ENCODE measurements at places on chromosomes 1 and 21.

- no peak for DNase-seq
Observed at GRCh38 chr21:37153196-37153934, 80.3 kb downstream of the TTC3 start.

- DNase-seq: no peak
Observed at GRCh38 chr1:151158326-151158725, 1.9 kb downstream of the TNFAIP8L2 start.

- no peak for DNase-seq
Observed at GRCh38 chr1:113433184-113433583, 42.9 kb downstream of the MAGI3 start.

DNA sequence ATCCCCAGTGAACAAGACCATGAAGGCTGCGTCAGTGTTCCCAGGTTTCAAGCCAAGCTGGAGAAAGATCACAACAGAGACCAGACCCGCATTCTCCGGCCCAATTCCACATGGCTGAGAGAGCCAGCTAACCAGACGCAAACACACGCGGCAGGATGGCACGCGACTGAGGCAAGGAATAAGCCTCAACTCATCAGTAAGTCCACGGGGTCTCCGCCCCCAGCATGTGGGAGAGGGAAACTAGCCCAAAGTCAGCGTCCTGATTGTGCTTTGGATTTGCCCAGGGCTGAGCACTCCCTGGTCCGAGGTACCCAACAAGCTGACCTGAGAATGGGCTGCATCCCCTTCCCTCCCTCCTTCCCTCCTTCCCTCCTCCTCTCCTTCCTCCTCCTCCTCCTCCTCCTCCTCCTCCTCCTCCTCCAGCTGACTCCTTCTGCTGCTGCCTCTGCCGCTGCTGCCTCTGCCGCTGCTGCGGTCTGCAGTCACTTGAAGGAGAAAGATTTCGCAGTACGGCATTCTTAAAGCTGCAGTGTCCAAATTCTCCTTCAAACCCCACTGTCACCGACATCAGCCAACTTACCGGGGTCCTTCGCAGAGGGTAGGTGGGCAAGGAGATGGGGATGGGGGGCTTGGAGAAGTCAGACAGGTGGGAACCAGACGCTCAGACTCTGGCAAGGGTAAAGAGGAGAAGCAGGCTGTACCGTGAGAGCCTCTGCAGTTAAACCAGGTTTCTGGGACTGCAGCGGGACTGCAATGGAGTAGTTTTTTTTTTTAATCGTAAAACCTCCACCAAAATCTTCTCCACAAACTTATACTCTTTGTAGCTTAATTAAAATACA is 33.0 kb upstream of the H6PD start:
- DNase-seq: no peak

- no peak for DNase-seq
Observed at GRCh38 chr1:200075938-200076546, 48.5 kb downstream of the NR5A2 start.

DNA sequence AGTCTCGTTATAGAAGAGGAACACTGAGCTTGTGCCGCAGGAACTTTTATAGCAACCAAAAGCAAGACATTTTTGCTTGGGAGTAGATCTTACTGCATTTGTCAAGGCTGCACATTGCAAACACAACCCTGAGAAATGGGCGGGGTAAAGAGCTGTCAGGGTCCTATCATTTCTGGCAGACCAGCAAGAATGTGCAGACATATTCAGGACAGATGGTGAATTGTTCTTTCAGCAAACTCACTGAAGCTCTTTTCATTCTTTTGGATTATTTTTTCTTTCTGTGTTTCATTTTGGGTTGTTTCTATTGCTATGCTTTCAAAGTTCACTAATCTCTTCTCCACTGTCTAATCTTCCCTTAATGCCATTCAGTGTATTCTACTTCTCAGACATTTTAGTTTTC is 5.1 kb upstream of the ACTN2 start:
- no peak for DNase-seq

- no peak for DNase-seq
Observed at GRCh38 chr1:219081943-219082925, 91.4 kb upstream of the LYPLAL1 start.

DNA sequence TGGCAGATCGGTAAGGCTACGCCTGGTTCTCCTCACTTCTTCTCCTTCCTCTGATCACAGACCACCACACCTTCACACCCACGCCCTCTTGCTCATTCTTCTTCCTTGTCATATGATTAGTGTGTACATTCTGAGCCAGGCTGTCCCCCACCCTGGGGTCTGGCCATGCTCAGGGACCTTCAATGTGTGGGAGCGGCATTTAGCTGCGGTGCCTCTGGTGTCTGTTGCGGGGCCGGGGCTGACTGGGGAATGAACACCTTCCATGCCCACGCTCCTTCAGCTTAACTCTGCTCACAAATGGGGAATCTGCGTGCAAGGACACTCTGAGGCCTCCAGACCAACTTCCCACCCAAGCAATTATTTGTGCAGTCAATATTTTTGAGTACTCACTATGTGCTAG is 29.4 kb downstream of the QSOX1 start:
- no peak for DNase-seq

DNA sequence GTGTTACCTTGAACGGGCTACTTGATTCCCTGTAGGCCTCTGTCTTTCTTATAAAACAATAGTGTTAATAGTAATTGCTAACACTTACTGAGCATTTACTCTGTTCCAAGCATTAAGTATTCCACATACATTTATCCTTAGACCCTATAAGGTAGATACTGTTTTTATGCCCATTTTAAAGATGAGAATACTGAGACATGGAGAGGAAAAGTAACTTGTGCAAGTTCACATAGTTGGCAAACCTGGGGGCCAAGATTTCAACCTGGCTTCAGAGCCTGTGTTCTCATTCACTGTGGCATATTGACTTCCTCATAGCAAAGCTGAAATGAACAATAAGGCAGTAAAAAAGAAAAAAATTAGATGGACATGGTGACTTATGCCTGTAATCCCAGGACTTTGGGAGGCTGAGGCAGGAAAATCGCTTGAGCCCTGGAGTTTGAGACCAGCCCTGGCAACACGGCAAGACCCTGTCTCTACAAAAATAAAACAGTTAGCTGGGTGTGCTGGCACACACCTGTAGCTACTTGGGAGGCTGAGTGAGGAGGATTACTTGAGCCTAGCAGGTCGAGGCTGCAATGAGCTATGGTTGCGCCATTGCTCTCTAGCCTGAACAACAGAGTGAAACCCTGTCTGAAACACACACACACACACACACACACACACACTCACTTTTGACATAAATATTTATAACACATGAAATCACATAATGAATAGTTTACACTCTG is 19.6 kb upstream of the HMGN2 start:
- no peak for DNase-seq

GRCh38 chr1:162373541-162374260 is 3.0 kb downstream of the SPATA46 start:
- no peak for DNase-seq

- DNase-seq: no peak
Observed at GRCh38 chr1:94596260-94596659, 54.7 kb upstream of the F3 start.

DNA sequence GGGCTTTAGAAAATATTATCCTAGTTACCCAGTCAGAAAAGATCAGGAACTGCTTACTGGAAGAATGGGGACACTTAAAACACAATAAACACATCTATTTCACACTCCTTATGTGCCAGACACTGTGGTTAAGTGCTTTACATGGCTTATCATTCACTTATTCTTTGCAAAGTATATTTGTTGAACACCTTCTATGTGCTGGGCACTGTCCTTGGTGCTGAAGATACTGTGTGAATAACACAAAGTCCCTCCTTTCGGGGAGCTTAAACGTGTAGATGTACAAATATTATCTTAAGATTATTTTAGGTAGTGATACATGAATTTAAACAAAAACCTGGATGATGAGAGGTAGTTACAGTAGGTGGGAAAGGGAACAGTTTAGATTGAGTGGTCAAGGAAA is 169.3 kb downstream of the ST6GALNAC5 start:
- no peak for DNase-seq

GRCh38 chr1:245585252-245585959 is 430.6 kb downstream of the KIF26B start:
- DNase-seq: no peak

DNA sequence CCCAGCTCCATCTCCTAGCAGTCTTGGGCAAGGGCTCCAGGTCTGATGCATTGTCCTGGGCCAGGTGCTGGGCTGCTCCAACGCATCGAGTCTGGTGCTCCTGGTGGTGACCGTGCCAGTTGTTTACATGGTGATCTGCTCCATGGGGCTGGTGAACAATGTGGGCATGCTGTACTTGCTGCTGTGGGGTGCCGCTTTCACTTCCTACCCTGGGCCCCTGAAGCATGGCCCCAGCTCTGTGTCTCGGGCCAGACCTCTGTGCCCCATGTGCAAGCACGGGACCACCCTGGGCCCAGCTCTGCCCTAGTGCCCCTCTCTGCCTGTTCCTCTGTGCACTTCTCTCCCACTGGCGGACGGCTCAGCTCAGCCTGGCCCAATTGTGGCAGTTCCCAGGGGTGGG is 119.4 kb downstream of the MAST2 start:
- DNase-seq: no peak

DNA sequence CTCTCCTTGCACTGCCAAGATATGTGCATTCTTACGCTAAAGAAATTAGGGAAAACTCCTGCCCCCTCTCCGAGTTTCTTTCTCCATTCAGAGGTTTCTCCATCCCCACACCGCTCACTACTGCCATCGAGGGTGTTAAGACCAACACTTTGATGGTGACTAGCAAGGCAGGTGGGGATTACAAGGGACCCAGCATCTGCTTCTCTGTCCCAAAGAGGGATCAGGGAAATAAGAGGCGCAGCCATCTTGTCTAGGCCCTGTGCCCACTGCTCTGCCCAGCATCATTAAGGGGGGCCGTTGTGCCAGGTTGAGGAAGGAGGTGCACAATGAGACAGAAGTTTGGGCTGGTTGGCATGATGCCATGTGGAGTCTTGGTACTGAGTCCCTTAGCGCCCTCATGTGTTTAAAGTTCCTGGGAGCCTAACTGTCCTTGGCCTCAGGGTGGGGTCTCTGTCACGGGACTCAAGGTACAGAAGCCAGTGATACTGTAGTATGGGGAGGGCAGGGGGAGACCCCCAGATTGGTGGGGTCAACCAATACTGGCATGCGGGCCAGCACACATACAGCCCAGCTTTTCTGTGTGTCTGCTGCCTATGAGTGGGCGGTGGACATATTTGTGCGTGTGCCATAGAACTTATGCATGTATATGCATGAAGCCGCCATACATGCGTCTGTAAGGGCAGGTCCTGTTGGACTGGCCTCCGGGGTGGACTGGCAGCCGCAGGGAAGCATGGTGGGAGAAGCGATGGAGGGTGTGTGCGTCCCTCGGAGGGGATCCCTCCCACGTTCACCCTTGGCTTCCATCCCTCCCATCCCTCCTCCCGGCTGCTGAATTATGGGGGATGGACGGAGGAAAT is 5.5 kb downstream of the EFNA3 start:
- DNase-seq: no peak

GRCh38 chr1:206744683-206745082 is 25.9 kb upstream of the IL19 start:
- no peak for DNase-seq

GRCh38 chr1:214009423-214010196 is 21.8 kb downstream of the PROX1 start:
- DNase-seq: no peak

DNA sequence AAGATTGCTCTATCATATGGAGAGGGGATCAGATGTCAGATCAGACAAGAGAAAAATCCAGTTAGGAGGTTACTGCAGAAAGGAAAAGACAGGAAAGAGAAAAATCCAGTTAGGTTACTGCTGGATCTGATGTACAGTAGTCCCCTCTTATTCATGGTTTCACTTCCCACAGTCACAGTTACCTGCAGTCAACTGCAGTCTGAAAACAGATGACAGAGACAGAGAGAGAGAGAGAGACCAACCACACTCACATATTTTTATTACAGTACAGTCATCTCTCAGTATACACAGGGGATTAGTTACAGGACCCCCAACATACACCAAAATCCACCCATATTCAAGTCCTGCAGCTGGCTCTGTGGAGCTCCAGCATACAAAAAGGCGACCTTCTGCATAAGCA is 29.3 kb downstream of the NUP133 start:
- DNase-seq: peak; percentile 34

- DNase-seq: no peak
Observed at GRCh38 chr1:172661107-172661506, 2.2 kb downstream of the FASLG start.

DNA sequence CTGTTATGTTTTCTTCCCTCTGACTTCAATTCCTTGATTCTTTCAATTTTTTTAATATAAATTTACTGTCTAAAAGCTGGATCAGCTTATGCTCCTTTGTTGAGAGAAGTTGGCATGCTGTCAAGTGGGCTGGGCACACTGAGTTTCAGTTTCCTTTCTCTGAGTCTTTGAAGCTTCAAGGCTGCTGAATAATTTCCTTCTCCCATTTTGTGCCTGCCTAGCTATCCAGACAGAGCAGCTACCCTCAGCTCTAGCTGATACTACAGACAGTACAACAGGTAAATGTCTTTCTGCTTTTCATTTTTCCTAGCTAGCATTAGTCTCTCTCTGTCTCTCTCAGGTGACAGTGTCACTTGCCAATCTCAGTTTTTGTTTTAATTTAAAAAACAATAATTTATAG is at the start of gene IFI44:
IFI44 (plus strand) TSS at position 204 of the 400 bp plus-strand sequence. CDS start 365 bp downstream, outside the sequence.
- peak; percentile 35 for DNase-seq

DNA sequence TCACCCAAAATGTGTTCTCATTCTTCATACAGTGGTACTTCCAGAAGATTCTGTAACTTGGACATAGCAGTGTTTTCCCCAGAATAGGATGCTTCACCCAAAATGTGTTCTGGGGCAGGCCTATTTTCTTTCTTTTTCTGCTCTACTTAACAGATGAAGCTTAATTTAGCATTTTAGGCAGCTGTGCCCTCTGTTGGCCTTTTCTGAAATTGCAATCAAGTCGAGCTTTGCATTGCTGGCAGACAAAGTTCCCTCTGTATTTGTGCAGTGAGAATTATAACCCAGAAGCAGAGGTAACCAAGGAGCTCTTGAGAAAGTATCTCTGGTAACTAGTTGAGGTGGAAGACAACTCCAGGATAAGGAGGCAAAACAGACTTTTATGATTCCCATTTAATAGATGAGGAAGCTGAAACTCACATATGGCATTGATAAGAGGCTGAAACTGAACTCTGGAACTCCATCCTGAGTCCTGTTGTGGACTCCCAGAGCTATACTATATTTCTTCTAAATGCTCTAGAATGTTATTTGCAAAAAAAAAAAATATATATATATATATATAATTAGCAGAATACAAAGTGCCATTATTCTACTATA is 50.3 kb upstream of the L1TD1 start:
- peak; percentile 53 for DNase-seq

GRCh38 chr1:155130272-155131006 is 2.8 kb downstream of the EFNA1 start:
- DNase-seq: no peak

DNA sequence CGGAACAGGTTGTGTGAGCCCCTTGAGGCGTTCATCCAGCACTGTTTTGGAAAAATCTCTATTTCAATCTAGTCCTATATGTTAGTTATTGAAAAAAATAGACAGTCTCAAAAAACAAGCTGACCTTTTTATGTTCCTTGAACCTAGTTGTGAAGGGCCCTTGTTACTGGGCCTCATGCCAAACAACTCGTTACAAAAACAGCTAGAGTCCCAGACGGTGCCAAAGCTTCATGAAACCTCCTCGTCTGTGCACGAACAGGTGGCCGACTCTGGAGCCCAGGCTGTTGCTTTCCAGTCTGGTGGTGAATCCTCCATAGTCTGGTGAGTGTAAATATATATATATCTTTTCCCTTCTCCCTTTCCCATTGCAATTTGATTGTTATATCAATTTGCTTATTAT is at the start of gene CHIA:
CHIA (plus strand) TSS at position 222 of the 400 bp plus-strand sequence. CDS start 19,617 bp downstream, outside the sequence.
- no peak for DNase-seq

- DNase-seq: no peak
Observed at GRCh38 chr1:176033474-176033873, 173.6 kb downstream of the COP1 start.

- DNase-seq: no peak
Observed at GRCh38 chr1:40210511-40211204, 37.1 kb upstream of the TMCO2 start.

GRCh38 chr21:42567861-42568260 is 54.2 kb downstream of the SLC37A1 start:
- DNase-seq: no peak
